Stimulated activated CD4-positive, alpha-beta T cell treated with anti-CD3 and anti-CD28 coated beads, Interleukin-4, amount 100 ng/mL, for 1 hour (primary cell): ENCODE measurements at places on chromosomes 3 and 15.
A peak's percentile ranks its signal among the peaks of the same experiment; 100 is the strongest.

- DNase-seq: peak; percentile 44
These were observed 104.2 kb upstream of the SLC7A14 start for GRCh38 chr3:170689893-170690660.

- no peak for DNase-seq
These were observed 126.9 kb upstream of the HES1 start for GRCh38 chr3:194009019-194009418.

DNA sequence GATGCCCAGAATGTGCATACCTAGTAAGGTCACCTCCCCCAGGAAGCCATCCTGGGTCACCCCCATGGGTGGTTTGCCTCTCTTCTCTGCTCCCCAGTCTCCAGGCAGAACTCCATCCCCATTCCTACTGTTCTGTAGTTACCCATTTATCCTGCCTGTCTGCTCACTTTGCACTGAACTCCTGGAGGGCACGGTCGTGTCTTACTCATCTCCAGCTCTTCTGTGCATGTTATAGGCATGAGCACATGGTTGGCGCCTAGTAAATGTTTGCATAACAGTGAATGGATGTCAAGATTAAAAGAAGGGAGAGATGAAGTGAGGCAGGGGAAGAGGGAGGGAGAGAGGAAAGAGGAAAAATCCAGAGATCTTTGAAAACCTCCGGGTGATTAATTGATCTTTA is 208.4 kb upstream of the TRIM42 start:
- no peak for DNase-seq

- DNase-seq: no peak
These were observed 515.0 kb downstream of the FGF12 start for GRCh38 chr3:192212335-192212734.

DNA sequence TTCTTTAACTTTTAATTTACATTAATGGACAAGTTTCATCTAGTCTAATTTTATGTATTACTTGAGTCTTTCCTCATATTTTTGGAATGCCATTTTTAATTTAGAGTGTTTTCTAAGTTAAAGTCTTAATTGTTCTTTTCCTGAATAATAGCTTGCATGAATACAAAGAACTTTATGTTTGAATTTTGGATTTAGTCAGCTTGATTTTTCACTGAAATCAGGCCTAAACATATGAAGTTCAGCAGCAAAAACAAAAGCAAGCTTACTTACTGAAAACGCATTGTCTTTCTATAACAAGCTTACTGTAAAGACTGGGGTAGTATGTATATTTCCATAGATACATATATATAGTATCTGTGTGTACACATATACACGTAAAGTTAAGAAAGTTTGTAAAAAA is 126.0 kb downstream of the ZBTB20 start:
- no peak for DNase-seq

DNA sequence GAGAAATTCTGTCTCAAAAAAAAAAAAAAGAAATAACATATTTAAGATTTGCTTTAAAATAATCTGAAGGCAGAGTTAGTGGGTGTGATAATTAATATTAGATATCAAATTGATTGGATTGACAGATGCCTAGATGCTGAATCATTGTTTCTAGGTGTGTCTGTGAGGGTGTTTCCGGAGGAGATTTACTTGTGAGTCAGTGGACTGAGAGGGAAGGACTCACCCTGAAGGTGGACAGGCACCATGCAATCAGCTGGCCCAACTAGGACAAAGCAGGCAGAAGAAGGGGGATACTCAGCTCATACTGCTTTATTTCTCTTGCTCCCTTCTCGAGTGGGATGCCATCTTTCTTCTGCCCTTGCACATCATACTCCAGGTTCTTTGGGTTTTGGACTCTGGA is 16.7 kb upstream of the RPL24 start:
- no peak for DNase-seq

GRCh38 chr15:67409175-67409574 is 111.8 kb upstream of the C15orf61 start:
- DNase-seq: no peak

GRCh38 chr3:87674397-87675161 is 384.2 kb downstream of the CGGBP1 start:
- DNase-seq: no peak

DNA sequence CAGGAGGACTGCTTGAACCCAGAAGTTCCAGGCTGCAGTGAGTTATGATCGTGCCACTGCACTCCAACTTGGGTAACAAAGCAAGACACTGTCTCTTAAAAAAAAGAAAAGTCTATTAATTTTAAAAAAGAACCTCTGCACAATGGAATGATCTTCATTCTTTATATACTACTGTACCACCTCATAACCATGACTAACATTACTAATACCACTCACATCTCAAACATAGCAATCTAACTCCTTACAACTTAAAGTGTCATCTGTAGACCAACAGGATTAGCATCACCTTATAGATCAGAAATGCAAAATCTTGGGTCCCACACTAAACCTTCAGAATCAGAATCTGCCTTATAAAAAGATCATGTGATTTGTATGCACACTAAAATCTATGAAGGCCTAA is 48.8 kb upstream of the MAP4 start:
- DNase-seq: no peak

DNA sequence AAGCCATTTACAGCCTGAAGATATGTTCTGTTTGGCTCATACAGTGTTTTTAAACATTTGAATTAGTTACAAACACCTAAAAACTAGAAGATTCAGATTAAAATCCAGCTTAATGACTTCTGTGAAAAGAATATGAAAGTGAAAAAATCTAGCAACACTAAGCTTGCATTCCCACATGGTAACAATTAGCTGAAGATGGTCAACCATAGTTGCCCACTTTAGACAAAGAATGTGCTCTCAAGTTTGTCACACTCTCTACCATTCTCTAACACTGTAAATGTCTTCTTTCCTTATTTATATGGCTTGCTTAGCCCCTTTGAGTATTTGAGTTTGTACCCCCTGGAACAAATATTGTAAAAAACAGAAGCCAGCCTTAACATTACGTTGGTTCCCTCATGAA is 32.7 kb downstream of the HDGFL3 start:
- no peak for DNase-seq

GRCh38 chr3:71214016-71214415 is 369.5 kb downstream of the FOXP1 start:
- no peak for DNase-seq

GRCh38 chr3:40009991-40010390 is 200.6 kb downstream of the MYRIP start:
- no peak for DNase-seq

DNA sequence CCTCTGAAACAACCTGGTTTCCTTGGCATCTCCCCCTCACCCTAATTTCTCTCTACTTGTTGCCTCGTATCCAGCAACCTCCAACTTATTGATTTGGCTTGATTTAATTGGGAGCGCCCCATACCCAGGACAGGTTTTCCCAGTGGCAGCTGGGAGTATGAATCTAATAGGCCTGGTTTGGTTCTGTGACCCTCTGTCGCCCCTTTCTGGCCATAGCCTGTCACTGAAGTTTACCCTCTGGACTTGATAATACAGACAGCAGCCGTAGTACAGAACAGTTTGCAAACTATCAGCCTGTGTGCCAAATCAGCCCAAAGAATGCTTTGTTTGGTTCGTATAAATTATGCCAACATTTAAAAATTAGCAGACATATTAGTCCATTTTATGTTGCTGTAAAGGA is 525.1 kb upstream of the GOLIM4 start:
- no peak for DNase-seq

DNA sequence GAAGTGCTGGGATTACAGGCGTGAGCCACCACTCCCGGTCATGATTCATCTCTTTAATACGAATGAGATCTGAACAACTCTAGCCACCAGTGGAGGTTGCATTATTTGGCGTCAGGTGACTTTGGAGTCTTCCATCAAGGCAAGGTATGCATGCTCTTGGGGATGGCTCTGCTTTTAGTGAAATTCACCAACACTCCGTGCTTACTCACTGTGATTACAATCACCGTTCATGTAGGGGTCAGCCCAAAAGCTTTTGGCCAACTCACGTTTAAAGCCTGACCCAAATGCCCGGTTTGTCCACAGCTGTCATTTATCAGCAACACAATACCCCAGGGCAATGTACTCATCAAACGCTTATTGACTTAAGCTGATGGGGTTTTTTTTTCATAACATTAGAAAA is 155.4 kb downstream of the PDZRN3 start:
- no peak for DNase-seq

DNA sequence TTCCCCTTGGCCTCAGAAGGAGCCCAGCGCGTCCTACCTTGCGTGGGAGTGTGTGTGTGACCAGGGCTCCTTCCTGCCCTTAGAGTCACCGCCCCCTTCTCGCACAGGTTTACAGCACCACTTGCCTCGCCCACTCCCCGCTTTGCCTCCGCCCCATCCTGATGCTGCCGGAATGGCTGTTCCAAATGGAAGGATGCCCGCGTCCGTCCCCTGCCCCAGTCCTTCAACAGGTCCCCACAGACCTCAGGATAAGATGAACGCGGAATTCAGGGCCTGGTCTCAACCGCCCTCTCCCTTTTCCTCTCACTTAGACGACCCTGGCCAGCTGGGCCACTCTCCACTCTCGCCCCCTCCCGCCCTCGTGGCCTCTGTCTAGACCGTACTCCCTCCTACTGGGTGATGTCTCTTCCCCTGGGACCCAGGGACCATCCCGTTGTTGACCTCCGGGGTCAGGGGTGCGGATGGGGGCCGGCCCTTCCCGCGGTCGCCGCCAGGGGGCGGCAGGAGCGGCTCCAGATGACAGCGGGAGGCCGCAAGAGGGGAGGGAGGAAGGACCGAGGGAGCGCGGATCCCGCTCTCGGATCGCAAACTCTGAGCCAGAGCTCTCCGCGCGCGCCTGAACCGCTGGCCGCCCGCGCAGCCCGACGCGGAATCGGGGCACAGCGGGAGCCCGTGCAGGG is at the start of gene THSD4:
THSD4 (plus strand) TSS at position 585 of the 680 bp plus-strand sequence.
- peak; percentile 60 for DNase-seq

- no peak for DNase-seq
These were observed 84.1 kb upstream of the ANKRD34C start for GRCh38 chr15:79198461-79198860.

GRCh38 chr15:82570721-82571508 is 30.7 kb upstream of the RPS17 start:
- no peak for DNase-seq

- no peak for DNase-seq
These were observed 62.5 kb upstream of the LIPC start for GRCh38 chr15:58369261-58369701.

DNA sequence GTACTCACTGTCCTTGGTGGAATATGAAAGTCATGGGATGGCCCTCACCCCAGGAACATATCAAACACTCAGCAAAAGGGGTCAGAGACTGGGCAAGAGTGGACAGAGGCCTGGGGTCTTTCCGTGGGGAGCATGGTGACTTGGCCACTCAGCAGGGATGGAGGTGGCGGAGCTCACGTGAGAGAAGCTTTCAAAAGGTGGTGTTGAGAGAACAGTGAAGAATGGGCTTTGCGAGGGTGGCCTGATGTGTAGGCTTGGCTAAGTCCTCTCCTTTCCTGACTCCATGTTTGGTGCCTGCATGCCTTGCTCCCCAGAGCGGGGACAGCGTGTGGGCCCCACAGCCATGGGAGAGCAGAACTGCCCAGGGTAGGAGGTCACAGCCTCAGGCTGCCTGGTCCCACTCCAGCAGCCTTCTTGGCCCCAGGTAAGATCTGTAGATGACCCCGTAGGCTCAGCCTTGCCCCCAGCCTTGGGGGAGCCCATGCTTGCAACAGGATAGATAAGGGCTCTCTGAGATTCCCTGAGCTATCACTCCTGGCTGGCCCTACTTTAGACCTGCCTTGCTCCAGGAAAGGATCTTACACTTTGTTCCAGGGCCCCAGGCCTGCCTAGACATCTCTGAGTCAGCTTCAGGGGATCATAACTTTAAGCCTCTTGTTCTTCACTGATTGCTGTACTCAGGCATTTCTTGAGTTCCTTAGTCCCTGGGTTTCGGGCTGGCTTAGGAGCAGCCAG is 17.0 kb downstream of the RPLP1 start:
- no peak for DNase-seq

DNA sequence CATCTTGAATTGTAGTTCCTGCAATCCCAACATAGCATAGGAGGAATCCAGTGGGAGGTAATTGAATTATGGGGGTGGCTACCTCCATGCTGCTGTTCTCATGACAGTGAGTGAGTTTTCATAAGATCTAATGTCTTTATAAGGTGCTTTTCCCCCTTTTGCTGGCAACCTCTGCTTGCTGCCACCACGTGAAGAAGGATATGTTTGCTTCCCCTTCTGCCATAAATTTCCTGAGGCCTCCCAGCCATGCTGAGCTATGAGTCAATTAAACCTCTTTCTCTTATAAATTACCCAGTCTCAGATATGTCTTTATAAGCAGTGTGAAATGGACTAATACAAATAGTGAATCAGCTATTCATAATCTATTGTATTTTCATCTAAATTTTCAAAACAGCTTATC is 537.3 kb downstream of the EPHA3 start:
- DNase-seq: no peak

DNA sequence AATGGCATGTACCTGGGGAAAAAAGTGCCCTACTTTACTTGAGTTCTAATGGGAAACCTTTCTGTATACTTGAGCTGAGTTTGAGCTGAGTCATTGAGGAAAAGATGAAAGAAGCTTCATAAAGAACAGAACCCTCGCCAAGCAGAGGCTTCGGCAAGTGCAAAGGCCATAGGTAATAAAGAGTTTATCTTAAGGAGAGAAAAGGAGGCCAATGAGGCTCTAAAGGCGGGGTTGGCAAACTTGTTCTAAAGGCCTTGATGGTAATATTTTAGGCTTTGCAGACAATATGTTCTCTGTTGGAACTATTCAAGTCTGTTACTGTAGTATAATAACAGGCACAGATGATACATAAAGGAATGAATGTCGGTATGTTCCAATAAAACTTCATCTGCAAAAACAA is 17.6 kb upstream of the TRAT1 start:
- no peak for DNase-seq

DNA sequence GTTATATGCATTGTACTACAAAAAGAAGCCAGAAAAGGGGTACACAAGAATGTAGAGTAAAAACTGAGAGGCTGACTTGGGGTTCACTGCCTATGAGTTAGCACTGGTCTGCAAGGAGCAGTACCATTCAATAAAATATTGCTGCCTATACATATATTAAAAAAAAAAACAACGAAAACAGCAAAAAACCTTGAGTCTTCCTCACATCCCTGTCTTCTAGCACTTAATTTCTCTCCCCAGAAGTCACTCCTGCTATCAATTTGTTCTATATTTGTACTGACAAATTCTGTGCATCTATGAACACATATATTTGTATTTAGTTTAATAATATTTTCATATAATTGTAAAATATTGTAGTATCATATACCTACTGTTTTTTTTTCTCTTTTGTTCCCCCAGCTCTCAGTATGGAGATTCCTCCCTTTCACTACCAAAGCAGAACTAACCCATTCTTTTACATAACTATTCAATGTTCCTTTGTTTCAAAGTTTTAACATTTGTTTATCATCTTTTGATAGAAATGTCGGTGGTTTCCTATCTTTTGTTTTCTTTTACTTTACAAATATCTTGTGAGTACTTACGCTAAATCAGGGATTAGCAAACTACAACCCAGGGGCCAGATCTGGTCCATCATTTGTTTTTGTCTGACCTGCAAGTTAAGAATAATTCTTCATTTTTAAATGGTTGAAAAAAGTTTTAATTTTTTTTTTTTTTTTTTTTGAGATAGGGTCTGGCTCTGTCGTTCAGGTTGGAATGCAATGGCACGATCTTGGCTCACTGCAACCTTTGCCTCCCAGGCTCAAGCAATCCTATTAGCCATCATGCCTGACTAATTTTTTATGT is 14.8 kb upstream of the FEM1B start:
- no peak for DNase-seq

GRCh38 chr15:37698679-37699078 is 235.8 kb upstream of the TMCO5A start:
- DNase-seq: no peak
